Naive thymus-derived CD4-positive, alpha-beta T cell (primary cell): ENCODE measurements at places on chromosomes 5 and 9. TPM values are rescaled to one million over a fixed set of nuclear protein-coding genes. Genes with fewer than 3 reads are reported as not detected.

- peaks cover 18% of the 10 kb centered on the region for H3K4me1 ChIP-seq
- no peaks in the 10 kb centered on the region for H3K36me3 ChIP-seq
- H3K4me3 ChIP-seq = no peak overlapping the region
- no peak overlapping the region for H3K27ac ChIP-seq
- H3K27me3 ChIP-seq = no peaks in the 10 kb centered on the region
- DNase-seq = peak; percentile 11
Measured at GRCh38 chr5:68406767-68407241, 191.2 kb downstream of the PIK3R1 start.

DNA sequence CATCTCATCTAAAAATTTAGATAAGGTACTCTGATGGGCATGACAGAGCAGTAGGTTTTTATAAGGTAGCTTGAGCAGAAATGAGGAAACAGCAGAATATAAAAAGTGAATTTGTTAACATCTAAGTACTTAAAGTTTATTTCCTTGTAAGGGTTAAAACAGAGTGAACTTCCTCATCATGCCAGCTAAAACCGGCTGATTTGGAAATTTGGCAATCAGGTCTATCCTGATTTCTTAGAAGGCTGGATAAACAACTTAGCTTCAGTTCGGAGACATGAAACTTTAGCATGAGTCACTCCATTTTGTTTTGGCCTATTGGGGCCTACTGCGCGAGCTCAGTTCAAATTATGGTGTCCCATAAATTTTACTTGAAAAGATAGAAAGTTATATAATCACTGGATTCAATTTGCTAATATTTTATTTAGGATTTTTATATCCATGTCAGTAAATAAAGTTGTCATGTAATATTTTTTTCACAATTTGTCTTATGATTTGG, 241.6 kb upstream of the RORB start:
- no peak overlapping the region for H3K4me3 ChIP-seq
- no peaks in the 10 kb centered on the region for H3K36me3 ChIP-seq
- H3K27ac ChIP-seq = no peak overlapping the region
- no peaks in the 10 kb centered on the region for H3K4me1 ChIP-seq
- H3K27me3 ChIP-seq = no peaks in the 10 kb centered on the region
- DNase-seq = no peak

GRCh38 chr5:168831383-168831782, 252.2 kb upstream of the PANK3 start:
- no peaks in the 10 kb centered on the region for H3K27me3 ChIP-seq
- no peak overlapping the region for H3K4me3 ChIP-seq
- no peak for DNase-seq
- H3K4me1 ChIP-seq = no peaks in the 10 kb centered on the region
- no peak overlapping the region for H3K27ac ChIP-seq

DNA sequence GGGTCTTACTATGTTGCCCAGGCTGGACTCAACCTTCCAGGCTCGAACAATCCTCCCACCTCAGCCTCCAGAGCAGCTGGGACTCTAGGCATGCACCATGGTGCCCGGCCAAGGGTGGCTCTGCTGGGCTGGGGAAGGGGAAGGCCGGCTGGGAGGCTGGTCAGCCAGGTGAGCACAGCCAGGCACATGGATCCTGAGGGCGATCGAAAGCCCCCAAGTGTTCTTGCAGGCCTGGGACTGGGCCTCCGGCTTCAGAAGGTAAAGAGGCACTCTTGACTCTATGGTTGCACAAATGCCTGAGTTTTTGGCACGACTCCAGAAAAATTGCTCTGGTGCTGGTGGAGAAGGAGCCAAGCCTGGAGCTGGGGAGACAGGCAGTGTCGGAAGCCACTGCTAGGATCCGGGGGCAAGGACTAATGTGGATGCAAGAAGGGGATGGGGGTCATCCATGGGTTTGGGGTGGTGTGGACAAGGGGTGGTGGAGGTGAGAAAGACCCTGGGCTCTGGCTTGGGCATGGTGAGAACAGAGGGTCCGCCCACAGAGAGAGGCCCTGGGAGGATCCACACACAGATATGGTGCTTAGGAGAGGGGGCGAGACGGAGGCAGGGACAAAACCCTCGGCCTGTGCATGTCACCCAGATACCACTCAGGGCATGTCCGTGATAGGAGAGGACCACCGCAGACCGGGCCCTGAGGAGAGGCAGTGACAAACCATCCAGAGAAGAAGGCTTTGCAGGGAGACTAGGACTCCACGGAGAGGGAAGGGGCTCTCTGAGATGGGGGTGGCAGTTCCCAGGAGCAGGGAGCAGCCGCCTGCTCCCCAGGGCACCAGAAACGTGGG, 51.1 kb upstream of the COL5A1 start:
- H3K4me1 ChIP-seq = no peaks in the 10 kb centered on the region
- H3K27ac ChIP-seq = no peak overlapping the region
- H3K36me3 ChIP-seq = no peaks in the 10 kb centered on the region
- DNase-seq = no peak

- no peaks in the 10 kb centered on the region for H3K4me1 ChIP-seq
- H3K4me3 ChIP-seq = no peak overlapping the region
- H3K27ac ChIP-seq = no peak overlapping the region
- no peaks in the 10 kb centered on the region for H3K36me3 ChIP-seq
- no peaks in the 10 kb centered on the region for H3K27me3 ChIP-seq
- no peak for DNase-seq
Measured at GRCh38 chr5:41508696-41509398, 1.6 kb downstream of the PLCXD3 start.

DNA sequence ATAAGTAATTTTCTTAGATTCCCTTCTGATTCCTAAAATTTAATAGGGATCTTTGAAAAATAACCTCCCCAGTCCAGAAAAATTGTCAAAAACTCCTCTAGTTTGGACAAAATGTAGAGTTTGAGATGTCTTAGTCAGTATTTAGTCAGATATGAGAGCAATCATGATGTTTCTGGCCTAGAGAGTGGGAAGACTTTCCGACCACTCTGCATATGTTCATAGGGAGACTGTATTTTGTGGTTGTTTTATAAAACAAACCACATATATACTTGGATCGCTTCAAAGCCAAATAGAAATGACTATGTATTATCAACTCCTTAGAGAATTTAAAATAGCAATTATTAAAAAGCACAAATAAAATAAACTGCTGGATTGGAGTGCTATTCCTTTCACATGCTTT, 15.8 kb downstream of the ZFAND5 start:
- H3K36me3 ChIP-seq = no peaks in the 10 kb centered on the region
- no peak overlapping the region for H3K27ac ChIP-seq
- no peak for DNase-seq
- no peaks in the 10 kb centered on the region for H3K27me3 ChIP-seq
- H3K4me1 ChIP-seq = no peaks in the 10 kb centered on the region

- DNase-seq = no peak
- H3K27me3 ChIP-seq = no peaks in the 10 kb centered on the region
- H3K27ac ChIP-seq = no peak overlapping the region
- no peak overlapping the region for H3K4me3 ChIP-seq
- H3K4me1 ChIP-seq = peaks cover 8% of the 10 kb centered on the region
Measured at GRCh38 chr5:151740958-151741373, 17.5 kb downstream of the ATOX1 start.

DNA sequence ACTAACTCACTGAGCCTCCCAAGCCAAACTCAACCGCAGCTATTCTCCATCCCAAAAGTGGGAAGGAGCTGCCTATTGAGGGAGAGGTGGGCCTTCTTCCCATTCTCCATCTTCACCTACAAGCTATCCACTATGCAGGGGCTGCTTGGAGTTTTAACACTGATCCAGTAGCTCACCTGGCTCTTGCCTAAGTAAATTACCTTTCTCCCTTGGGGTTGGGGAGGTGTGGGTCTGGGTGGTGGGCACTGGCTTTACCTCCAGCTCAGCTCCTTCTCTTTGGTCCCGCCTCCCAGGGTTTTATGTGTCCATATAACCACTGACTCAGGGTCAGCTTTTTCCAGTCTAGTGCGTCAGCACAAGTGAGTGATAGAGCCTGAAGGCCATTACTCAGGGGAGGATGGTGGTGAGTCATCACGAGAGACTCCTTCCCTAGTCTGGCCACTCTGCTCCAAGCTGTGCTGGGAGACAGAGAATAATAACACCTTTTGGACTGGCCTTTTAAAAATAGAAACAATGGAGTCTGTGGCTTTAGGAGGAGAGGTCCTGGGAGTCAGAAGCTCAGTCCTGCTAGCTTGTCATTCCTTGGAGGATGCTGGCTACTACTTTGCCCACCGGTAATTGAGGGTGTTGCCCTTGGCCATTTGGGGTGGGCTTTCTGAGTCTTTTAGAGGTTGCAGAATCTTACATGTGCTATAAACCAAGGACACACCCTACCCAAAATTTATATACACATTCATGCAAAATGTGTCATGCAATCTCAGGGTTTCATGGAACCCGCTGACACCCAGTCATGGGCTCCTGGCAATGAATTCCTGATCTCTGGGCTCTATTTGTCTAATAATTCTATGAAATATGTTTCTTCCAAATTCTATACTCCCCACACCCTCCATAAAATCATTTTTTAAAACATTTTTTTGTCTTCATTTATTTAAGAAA, 35.6 kb upstream of the ATP6V1G1 start:
- H3K4me3 ChIP-seq = no peak overlapping the region
- DNase-seq = no peak
- H3K27ac ChIP-seq = no peak overlapping the region
- H3K27me3 ChIP-seq = no peaks in the 10 kb centered on the region
- no peaks in the 10 kb centered on the region for H3K4me1 ChIP-seq

DNA sequence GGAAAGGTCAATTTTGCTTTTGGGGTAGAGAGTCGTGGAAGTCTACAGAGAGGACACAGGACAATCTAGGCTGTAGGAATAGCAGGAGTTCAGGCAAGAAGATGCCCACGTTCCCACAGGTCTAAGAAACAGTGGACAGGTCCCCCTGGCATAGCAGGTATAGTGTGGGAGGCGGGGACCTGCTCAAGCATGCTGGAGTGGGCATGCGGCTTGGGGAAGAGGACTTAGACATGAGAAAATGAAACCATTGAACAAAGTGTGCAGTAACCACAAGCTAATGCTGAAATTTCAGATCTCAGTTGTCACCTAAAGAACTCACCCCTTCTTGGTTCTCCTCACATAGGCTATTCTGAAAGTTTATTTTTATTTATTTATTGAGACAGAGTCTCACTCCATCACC, 142.8 kb upstream of the EFNA5 start:
- no peaks in the 10 kb centered on the region for H3K4me1 ChIP-seq
- no peak for DNase-seq
- H3K27ac ChIP-seq = no peak overlapping the region
- no peaks in the 10 kb centered on the region for H3K36me3 ChIP-seq
- H3K4me3 ChIP-seq = no peak overlapping the region

GRCh38 chr5:80041527-80041926, 6.4 kb downstream of the THBS4 start:
- no peaks in the 10 kb centered on the region for H3K4me1 ChIP-seq
- H3K27me3 ChIP-seq = no peaks in the 10 kb centered on the region
- no peak overlapping the region for H3K27ac ChIP-seq

DNA sequence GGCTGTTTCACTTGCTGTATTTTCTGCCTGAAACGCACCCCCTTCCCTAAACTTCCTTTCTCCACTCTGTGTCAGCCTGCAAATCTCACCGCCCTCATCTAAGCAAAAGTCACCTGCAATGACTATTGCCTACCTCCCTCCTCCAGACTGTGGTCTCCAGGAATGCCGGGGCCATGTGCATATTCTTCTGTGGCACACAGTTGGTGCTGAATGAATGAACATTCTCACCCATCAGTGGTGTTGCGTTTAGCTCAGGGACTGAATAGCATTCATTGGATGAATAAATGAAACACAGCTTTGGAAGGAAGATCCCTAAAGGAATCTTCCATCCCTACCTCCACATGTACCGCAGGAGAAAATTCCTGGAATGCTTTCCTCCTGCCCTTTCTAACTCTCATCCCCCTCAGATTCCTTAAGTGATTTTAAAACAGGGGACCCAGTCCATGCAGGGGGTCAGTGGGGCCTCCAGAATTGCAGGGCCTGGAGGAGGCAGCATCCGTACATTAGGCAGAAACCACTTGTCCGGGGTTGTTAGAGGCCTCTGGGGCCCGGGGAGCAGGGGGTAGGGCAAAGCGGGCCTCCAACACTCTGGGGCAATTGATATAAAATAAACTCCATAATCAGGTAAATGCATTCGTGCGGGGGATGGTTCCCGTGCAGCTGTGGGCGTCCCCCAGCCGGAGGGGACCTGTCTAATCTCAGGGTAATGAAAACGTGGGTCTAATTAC, 28.3 kb upstream of the PTGS1 start:
- H3K27me3 ChIP-seq = peaks cover 4% of the 10 kb centered on the region
- no peaks in the 10 kb centered on the region for H3K4me1 ChIP-seq
- no peak for DNase-seq
- no peaks in the 10 kb centered on the region for H3K36me3 ChIP-seq
- no peak overlapping the region for H3K4me3 ChIP-seq

GRCh38 chr9:106916466-106917235, 53.7 kb downstream of the ZNF462 start:
- DNase-seq = no peak
- H3K4me1 ChIP-seq = no peaks in the 10 kb centered on the region
- H3K36me3 ChIP-seq = no peaks in the 10 kb centered on the region
- no peak overlapping the region for H3K27ac ChIP-seq
- H3K27me3 ChIP-seq = no peaks in the 10 kb centered on the region

- no peaks in the 10 kb centered on the region for H3K27me3 ChIP-seq
- H3K36me3 ChIP-seq = no peaks in the 10 kb centered on the region
- H3K4me3 ChIP-seq = no peak overlapping the region
- peak overlapping the region; percentile 92 for H3K27ac ChIP-seq
- no peak for DNase-seq
Measured at GRCh38 chr9:128503870-128504269, 649 bp upstream of the GLE1 start.

DNA sequence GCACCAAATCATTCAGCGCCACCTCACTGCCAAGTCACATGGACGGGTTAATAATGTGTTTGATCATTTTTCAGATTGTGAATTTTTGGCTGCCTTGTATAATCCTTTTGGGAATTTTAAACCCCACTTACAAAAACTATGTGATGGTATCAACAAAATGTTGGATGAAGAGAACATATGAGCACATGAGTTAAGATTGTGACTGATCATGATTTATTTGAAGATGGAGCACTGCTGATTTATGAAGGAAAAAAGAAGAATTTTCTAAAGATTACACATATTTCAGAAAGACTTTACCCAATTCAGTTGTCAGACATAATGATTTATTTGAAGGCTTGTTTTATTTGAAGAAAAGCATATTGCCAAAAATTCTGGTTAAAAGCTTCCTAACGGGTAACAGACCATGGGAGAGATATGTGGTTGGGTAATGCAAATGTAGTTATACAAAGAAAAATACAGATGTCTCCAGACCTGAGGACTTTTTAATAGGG, 37.4 kb downstream of the TNFAIP8 start:
- peaks cover 7% of the 10 kb centered on the region for H3K4me1 ChIP-seq
- H3K4me3 ChIP-seq = no peak overlapping the region
- no peaks in the 10 kb centered on the region for H3K27me3 ChIP-seq
- no peak overlapping the region for H3K27ac ChIP-seq
- no peaks in the 10 kb centered on the region for H3K36me3 ChIP-seq
- DNase-seq = no peak

PPP3R2 gene
- total RNA-seq = not detected

PCDHB9 gene
- not detected for total RNA-seq

FBP2 gene
- total RNA-seq = not detected

NPM1 gene
- total RNA-seq = 1,197 and 1,217 TPM in 2 replicates

ALDH7A1 gene
- 0.43 and 0.51 TPM in 2 replicates for total RNA-seq

PSAT1 gene
- total RNA-seq = 2.5 TPM

STK32A gene
- total RNA-seq = not detected

MCIDAS gene
- not detected for total RNA-seq

RETREG1 gene
- 44.4 and 45.3 TPM in 2 replicates for total RNA-seq

ALDOB gene
- total RNA-seq = not detected

PCDHA9 gene
- not detected for total RNA-seq

CDH10 gene
- not detected for total RNA-seq
